ENCODE measurements at places on chromosomes 1 and 21. TPM values are rescaled to one million over a fixed set of nuclear protein-coding genes. Genes with fewer than 3 reads are reported as not detected.

GRCh38 chr1:31822766-31823165, 6.9 kb upstream of the SPOCD1 start:
- no peak for DNase-seq

DNA sequence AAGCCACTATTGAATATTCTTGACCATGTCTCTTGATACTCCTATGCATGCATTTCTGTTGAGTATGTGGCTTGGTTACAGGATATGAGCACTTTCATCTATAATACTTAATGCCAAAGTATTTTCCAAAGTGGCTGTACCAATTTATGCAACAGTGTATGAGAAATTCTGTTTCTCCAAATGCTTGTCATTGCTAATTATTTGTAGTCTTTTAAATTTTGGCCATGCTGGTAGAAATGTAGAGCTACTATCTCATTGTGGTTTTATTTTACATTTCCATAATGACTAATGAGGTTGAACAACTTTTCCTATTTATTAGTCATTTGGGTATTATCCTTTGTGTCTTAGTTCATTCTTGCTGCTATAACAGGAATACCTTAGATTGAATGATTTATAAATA, 71.4 kb upstream of the TSPAN2 start:
- DNase-seq, result no peak

The PCSK9 gene
- total RNA-seq, result 0.72 TPM

The C1orf105 gene
- total RNA-seq, result not detected

DNA sequence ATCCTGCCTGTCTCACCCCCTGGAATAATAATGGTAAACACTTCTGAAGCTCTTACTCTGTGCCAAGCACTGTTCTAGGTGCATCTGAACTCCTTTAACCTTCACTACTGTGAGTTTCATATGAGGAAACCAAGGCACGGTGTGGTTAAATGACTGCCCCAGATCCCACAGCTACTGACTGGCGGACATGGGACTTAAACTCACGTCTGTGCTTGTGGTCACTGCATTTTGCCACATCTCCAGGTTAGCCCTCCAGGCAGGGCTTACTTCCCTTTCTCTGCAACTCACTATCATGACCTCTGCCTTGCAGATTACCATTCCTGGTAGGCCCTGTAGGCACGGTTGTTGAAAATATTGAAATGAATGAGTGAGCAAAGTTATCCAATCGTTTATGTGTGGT, 83.4 kb downstream of the ADSS2 start:
- DNase-seq, result no peak

GRCh38 chr1:65355031-65355712, 45.8 kb downstream of the DNAJC6 start:
- no peak for DNase-seq

DNA sequence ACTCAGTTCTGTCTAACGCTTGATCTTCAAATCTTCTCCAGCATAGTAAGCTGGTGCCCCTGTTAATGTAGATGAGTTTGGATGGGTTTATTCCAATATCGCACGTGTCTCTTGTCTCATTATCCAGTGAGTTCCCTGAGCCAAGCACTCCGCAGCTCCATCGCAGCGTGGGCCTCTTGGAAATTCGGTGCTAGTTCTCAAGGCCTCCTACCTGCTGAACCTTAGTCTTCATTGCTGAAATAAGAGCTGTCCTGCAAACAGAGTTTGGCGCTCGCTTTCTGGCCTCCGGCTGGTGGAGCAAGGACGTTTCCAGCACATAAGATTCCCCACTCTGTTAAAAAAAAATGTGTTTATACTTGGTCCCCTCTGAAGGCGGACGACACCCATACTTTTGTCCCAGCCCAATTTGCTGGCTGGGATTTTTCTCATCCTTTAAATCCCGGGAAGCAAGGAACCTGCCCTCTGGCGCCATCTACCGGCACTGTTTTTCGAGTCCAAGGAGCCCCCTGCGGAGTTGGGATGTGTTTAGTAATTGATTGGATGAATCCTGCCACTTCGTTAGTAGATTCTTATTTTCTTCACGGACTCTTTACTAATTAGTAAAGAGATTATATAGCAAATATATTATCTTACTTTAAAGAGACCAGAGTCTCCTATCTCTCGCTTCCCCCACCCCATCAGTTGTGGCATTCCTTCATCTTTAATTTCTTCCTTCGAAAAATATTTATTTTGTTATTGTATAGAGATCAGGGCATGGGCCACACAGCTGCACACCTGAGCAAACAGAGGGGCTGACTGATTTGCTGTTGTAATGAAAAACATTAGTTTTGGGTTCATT, 14.7 kb downstream of the JUN start:
- DNase-seq, result peak; percentile 98

The RNU1-2 gene
- under 0.01 TPM for total RNA-seq

The DMRTA2 gene
- total RNA-seq, result not detected

DNA sequence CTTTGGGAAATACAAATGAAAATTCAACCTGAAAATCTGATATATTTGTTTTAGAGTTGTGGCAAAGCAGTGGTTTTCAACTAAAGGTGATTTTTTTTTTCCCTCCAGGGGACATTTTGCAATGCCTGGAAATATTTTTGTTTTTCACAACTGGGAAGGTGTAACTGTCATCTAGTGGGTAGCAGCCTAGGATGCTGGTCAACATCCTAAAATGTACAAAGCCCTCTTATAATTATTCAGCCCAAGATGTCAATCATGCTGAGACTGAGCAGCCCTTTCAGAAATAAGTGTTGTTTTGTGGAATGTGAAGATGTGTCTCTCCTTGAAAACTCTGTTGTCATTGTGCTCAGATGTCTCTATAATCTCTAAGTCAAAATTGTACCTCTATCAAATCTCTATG, 95.2 kb upstream of the NCAM2 start:
- no peak for DNase-seq

DNA sequence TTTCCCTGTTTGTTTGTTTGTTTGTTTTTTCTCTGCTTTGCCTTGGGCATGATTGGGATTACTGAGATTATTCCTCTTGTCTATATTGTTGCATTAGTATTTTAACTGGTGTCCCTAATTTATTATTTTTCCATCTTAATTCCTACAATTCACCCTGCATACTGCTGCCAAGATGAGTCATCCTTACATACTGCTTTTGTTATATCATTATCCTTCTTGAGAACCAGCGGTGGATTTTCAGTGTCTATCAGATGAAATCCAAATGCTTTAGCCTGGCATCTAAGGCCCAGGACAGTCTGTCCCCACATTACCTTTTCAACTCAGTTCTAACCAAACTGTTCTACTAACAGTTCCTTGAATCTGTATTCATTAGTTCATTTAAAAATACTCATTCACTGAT, 101.7 kb downstream of the OLFML2B start:
- no peak for DNase-seq

DNA sequence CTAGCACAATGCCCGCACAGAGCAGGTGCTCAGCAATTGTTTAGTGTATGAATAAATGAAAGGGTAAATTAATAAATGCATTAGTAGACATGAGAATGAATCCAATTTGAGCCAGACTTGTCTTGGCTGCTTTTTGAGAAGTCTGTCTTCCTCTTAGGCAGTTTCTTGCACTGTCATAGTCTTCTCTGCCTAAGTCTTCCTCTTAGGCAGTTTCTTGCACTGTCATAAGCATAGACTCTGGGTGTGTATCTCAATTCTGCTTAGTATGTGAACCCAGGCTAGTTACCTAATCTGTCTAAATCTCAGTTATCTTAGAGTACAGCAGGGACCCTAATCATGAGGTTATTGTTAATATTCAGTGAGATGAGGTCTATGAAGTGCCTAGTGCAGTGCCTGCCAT, 27.2 kb downstream of the NHLH2 start:
- no peak for DNase-seq

DNA sequence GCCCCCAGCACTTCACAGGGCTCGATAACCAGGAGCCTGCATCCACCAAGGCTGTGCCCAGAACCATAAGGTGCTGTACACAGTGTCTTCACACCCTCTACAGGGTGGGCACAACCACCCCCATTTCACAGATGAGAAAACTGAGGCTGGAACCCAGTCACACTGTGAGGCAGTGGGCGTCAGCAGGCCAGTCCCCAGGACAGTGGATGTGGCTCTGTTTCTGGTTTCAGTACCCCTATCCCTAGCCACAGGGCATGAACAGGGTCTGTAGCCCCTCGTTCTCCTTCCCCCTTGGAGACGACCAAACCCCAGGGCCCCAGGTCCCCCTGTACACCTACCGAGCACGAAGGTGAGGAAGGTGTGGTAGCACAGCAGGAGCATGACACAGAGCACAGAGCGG, 27.6 kb downstream of the TTC39A start:
- DNase-seq, result no peak

DNA sequence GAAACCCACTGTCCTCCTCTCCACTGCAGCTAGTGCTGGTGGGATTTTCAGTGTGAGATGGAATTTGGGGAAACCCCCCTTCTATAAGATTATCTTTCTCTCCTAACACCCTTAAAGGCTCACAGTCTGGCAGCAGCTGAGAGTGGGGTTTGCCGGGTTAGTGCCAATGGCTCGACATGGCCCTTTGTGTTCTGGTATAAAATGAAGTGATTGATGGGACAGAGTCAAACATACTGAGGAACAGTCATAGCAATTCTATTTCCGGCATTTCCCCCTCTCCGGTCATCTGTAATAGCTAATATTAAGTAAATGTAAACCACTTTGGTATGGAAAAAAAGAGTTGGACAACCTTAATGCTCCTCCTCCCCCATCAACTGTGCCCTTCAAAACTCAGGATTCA, 37.6 kb downstream of the TFF3 start:
- DNase-seq, result no peak

GRCh38 chr1:241447031-241447644, 72.4 kb downstream of the FH start:
- no peak for DNase-seq

The S100A7A gene
- total RNA-seq, result not detected

Data from omental fat pad (tissue), 4 donors.